ENCODE measurements at places on chromosomes 4 and X. TPM values are rescaled to one million over a fixed set of nuclear protein-coding genes. Genes with fewer than 3 reads are reported as not detected.

- DNase-seq: no peak
- H3K4me1 ChIP-seq: no peaks in the 10 kb centered on the region
- H3K36me3 ChIP-seq: no peaks in the 10 kb centered on the region
- no peak overlapping the region for H3K27ac ChIP-seq
- H3K4me3 ChIP-seq: no peak overlapping the region
Measured at GRCh38 chrX:46531442-46531841, 13.8 kb downstream of the ZNF674 start.

DNA sequence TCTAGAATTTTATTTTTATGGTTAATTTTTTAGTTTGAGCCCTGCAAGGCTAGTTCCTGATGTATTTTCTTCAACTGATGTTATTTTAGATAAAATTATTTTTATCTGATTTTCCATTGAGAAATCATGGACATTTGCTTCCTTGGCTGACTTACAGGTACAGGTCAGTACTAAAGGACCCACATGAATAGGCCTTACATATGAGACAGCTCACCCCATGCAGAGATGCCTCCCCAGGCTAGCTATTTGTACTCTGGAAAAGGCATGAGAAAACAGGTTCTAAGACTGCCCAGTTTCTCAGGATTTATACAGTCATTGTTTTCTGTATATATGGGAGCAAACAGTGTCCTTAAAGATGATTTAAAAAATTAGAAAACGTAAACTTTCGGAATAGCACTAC is 255.5 kb downstream of the BMPR1B start:
- H3K36me3 ChIP-seq: no peaks in the 10 kb centered on the region
- H3K4me3 ChIP-seq: no peak overlapping the region
- H3K27ac ChIP-seq: no peak overlapping the region
- DNase-seq: no peak

DNA sequence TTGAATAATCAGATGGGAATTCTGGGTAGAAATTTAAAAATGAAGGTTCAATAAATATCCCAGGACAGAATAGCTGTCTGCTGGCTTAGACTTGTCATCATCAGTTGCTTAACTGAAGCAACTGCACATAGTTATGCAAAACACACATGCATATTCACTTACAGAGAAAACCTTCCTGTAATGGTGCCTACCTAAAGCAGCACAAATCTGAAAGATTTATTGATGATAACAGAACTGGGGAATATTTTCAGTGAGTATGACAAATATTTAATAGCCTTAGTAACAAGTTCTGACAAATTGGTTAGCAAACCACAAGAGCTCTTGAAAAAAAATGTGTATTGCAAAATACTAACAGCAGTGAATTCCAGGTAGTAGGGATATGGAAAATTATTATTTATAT is 606.8 kb upstream of the BOD1L1 start:
- no peaks in the 10 kb centered on the region for H3K4me1 ChIP-seq
- no peaks in the 10 kb centered on the region for H3K27me3 ChIP-seq
- no peak overlapping the region for H3K27ac ChIP-seq
- H3K4me3 ChIP-seq: no peak overlapping the region
- no peaks in the 10 kb centered on the region for H3K36me3 ChIP-seq

DNA sequence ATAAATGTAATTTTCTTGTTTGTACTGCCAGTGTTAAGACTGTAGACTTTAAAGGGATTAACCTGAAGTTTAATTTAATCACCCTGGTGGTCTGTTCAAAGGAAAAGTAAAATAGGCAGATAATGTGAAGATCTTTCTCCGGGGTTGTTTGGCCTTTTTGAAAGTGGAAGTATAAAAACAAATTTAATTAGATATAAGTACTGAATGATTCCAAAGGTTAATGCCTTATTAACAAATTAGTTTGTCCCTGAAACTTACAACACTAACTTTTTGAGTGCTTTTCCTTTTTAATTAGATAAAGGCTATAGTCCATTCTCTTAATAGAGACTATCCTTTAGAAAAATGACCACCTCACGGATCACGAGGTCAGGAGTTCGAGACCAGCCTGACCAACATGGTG is 10.4 kb upstream of the PGAM4 start:
- no peak overlapping the region for H3K4me3 ChIP-seq
- no peaks in the 10 kb centered on the region for H3K4me1 ChIP-seq
- no peaks in the 10 kb centered on the region for H3K36me3 ChIP-seq
- no peak for DNase-seq

The HTN1 gene
- not detected for total RNA-seq
